ENCODE measurements at places on chromosomes 2 and 18.

- no peak for DNase-seq
These were observed 5.8 kb upstream of the CTDSP1 start for GRCh38 chr2:218393750-218394290.

DNA sequence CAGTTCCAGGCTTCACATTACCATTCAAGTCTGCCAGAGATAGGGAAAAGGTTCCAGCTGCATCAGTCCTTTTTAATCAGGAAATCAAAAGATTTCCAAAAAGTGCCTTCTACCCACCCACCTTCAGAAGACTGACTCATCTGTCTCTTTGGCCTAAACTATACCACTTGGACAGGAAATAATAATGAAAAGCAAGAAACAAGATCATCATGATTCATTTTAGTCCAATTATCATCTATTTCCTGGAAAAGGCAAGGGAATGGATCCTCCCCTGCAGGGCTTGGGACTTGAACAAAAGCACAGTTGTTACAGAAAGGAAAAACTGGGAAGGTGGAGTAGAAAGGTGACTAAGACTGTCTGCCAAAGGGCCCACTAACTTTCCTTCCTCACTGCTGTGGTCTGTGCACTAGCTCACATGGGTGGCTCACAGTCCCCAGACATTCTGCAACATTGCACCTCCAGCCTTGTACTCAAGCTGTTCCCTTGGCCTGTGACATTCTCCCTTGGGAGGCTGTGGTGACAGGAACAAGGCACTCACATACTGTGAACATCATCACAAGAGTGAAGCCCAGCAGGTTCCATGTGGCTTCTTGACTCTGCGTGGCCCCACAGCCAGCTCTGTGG, 75.3 kb downstream of the VSNL1 start:
- DNase-seq = no peak

GRCh38 chr18:36580266-36580665, 248.5 kb downstream of the TPGS2 start:
- DNase-seq = no peak

- no peak for DNase-seq
These were observed 231.2 kb upstream of the CYP26B1 start for GRCh38 chr2:72378753-72379348.
